ENCODE measurements at places on chromosomes 16 and 17. TPM values are rescaled to one million over a fixed set of nuclear protein-coding genes. Genes with fewer than 3 reads are reported as not detected.

GPR142 gene
- total RNA-seq = 0.68 TPM

NHLRC4 gene
- 1.9 TPM for total RNA-seq

MARVELD3 gene
- total RNA-seq = not detected

RPL19 gene
- 1,928 TPM for total RNA-seq

GJC1 gene
- total RNA-seq = 13.9 TPM

HBZ gene
- total RNA-seq = not detected

NXPH3 gene
- total RNA-seq = 4.0 TPM

CHRNE gene
- total RNA-seq = 3.6 TPM

All from dermis blood vessel endothelial cell (primary cell).